ENCODE measurements at places on chromosomes 1 and 21.

DNA sequence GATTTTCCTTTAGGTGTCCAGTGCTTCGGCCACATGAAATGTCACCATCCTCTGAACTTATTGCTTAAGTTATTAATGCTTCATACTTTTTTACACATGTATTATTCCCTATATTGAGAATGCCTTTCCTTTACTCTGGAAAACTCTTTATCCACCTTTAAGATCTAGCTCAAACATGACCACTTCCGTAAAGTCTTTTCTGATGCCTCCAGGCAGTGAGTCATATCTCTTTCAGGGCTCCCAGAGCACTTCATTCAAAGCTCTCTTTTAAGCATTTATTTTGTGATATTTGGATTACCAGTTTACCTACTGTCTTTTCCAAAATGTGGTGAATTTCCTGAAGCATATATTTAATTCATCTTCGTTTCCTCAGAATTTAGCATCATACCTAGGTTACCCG is 178.9 kb downstream of the HS2ST1 start:
- no peak for DNase-seq

DNA sequence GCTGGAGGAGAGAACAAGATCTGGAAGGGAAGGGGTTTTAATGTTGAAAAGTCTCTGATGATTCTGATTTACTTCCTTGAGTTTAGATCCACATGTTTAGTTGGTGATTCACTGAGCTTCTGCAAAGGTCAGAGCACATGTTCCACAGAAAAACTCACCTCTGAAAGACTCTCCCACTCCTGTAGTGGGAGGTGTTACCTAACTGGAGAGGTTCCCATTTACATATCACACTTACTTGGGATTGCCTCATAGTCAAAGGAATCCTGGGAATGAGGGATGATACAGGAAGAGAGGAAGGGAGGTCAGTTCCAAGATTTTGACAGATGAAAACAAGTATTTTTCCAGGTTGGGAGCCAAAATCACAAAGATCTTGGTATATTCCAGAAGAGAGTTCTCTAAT is 2.7 kb upstream of the NTNG1 start:
- no peak for DNase-seq

DNA sequence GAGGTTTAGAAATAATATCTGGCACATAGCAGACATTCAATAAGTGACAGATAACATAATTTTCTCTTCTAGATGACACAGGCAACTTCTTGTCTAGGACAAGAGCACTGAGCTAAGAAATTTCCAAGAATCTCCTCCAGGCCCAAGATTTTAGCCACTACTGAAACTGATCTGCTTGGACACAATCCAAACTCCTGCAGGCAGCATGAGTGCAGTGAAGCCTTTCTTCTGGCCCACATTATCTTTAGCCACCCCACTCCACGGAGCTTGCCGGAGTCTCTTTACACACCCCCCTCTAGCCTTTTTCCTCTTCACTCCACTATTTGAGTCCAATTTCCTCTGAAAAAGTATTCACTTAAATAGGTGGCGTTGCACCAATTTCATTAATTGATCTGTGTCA is 142.9 kb upstream of the DUSP10 start:
- DNase-seq, result no peak

GRCh38 chr1:117003223-117003875 is 1.8 kb downstream of the CD101 start:
- DNase-seq, result no peak

GRCh38 chr1:84299536-84300170 is 1.9 kb upstream of the SAMD13 start:
- no peak for DNase-seq

DNA sequence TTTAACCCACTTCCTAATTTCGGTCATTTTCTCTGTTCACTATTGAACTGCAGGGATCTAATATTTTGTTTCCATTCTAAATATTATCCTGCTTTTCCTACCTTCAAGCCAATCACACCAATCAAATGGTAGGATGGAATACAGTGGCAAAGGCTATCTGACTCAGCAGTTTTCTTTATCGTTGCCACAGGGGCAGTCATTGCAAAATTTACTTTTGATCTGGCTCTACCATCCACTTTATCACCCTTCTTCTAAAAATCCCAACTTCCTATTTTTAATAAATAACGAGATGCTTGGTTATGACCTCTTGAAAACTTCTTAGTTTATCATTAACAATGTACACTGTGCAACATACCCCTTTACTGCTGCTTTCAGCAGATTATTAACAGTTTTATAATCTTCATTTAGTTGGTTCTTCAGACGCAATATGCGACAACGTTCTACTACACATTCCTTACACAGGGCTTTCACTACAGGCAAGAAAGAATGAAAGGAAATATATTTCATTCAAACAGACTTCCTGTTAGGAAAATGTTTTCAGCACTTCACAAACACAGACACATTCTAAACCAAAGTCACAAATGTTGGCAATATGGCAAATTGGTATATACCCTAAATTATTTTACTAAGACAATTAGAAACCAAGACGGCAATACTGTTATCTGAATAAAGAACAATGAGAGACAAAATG is 52.3 kb upstream of the RAP1GAP start:
- no peak for DNase-seq
